ENCODE measurements at places on chromosomes 5 and 9. TPM values are rescaled to one million over a fixed set of nuclear protein-coding genes. Genes with fewer than 3 reads are reported as not detected.

GRCh38 chr5:28408186-28408585, 1369.8 kb upstream of the CDH9 start:
- no peaks in the 10 kb centered on the region for H3K36me3 ChIP-seq
- H3K27me3 ChIP-seq = no peaks in the 10 kb centered on the region
- no peaks in the 10 kb centered on the region for H3K4me1 ChIP-seq
- no peak overlapping the region for H3K4me3 ChIP-seq

PDZD2 gene
- total RNA-seq = 4.4 TPM

- H3K27me3 ChIP-seq = no peaks in the 10 kb centered on the region
- H3K36me3 ChIP-seq = no peaks in the 10 kb centered on the region
- DNase-seq = no peak
- peaks cover 31% of the 10 kb centered on the region for H3K4me1 ChIP-seq
These were observed 67.5 kb upstream of the PLPP6 start for GRCh38 chr9:4594545-4594944.

- H3K27ac ChIP-seq = no peak overlapping the region
- no peak overlapping the region for H3K4me3 ChIP-seq
- no peaks in the 10 kb centered on the region for H3K27me3 ChIP-seq
- H3K4me1 ChIP-seq = no peaks in the 10 kb centered on the region
- DNase-seq = no peak
These were observed 34.4 kb upstream of the SLC6A3 start for GRCh38 chr5:1479581-1480188.

SEMA4D gene
- 26.8 TPM for total RNA-seq

DNA sequence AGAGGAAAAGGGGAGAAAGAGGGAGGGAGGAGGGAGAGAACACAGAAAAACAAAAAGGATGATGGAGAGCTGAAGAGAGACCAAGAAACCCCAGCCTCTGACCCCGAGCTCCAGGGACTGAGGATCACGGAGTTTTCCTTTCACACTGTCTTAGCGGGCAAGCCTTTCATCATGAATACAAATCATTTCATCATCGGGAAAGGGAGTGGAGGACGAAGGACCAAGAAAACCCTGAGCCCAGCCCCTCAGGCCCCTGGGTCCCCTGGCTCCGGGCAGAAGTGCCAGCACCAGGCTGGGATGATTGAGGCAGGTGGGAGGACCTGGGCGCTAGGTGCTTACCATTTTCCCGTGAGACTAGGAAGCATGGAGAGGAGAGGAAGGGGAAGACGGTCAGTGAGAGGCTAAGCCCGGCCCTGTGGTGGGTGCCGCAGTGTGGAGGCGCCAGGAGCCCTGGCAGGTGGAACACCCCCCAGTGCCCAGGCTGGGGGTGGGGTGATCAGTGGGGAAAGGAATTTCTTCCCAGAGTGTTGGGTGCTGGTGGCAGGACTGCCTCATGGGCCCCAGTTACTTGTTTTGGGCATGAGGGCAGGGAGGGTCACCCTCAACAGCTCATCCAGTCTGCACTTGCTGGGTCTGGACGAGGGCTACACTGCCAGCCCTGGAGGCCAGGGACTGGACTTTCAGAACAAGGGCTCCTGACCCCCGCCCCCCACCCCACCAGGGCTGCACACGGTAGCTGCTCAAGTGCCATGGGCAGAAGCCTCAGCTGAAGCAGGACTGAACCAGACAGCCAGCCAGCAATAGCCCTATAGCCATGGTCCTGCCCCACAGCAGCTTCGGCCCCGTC, 49.0 kb upstream of the SARDH start:
- H3K27ac ChIP-seq = no peak overlapping the region
- no peaks in the 10 kb centered on the region for H3K36me3 ChIP-seq
- H3K4me3 ChIP-seq = no peak overlapping the region
- H3K27me3 ChIP-seq = no peaks in the 10 kb centered on the region

- no peaks in the 10 kb centered on the region for H3K4me1 ChIP-seq
- DNase-seq = no peak
- no peak overlapping the region for H3K27ac ChIP-seq
- H3K27me3 ChIP-seq = no peaks in the 10 kb centered on the region
These were observed 169.2 kb upstream of the MVB12B start for GRCh38 chr9:126157423-126157822.

DNA sequence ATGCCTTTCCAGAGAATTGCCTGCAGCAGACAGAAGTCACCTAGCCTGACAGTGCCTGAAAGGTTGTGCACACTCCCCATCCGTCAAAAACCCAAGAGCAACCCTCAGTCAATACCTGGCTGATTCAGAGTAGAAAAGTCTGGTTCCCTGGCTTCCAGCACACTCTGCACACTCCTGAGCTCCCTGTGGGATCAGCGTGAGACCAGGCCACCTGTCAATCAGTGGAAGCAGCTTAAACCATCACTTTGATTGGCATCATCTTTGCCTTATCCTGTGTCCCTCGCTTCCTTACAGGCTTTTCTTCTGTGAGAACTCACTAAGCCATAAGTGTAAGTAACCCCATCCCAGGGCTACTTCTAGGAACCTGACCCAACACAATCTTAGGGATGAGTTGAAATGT, 109.8 kb downstream of the ACTL7B start:
- H3K4me3 ChIP-seq = no peak overlapping the region
- no peaks in the 10 kb centered on the region for H3K27me3 ChIP-seq
- H3K4me1 ChIP-seq = no peaks in the 10 kb centered on the region
- no peak overlapping the region for H3K27ac ChIP-seq
- H3K36me3 ChIP-seq = no peaks in the 10 kb centered on the region
- no peak for DNase-seq

DNA sequence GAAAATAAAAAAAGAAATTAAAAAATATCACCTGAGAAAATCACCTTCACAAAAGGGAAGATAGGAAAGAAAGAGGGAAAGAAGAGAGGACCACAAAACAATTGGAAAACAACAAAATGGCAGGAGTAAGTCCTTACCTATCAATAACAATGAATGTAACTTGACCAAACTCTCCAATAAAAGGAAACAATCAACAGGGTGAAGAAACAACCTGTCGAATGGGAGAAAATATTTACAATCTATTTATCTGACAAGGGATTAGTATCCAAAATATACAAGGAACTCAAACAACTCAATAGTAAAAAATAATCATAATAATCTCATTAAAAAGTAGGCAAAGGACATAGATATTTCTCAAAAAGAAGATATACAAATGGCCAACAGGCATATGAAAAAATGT, 135.8 kb downstream of the AGTPBP1 start:
- H3K36me3 ChIP-seq = peaks cover 8% of the 10 kb centered on the region
- H3K4me3 ChIP-seq = no peak overlapping the region
- H3K4me1 ChIP-seq = no peaks in the 10 kb centered on the region
- H3K27ac ChIP-seq = no peak overlapping the region

ROR2 gene
- 4.5 TPM for total RNA-seq

GRCh38 chr5:76457674-76458485, 54.8 kb downstream of the IQGAP2 start:
- no peak overlapping the region for H3K4me3 ChIP-seq
- no peak overlapping the region for H3K27ac ChIP-seq
- peaks cover 2% of the 10 kb centered on the region for H3K4me1 ChIP-seq
- H3K27me3 ChIP-seq = no peaks in the 10 kb centered on the region

FGF10 gene
- 0.99 TPM for total RNA-seq

UBE2QL1 gene
- 0.42 TPM for total RNA-seq

DNA sequence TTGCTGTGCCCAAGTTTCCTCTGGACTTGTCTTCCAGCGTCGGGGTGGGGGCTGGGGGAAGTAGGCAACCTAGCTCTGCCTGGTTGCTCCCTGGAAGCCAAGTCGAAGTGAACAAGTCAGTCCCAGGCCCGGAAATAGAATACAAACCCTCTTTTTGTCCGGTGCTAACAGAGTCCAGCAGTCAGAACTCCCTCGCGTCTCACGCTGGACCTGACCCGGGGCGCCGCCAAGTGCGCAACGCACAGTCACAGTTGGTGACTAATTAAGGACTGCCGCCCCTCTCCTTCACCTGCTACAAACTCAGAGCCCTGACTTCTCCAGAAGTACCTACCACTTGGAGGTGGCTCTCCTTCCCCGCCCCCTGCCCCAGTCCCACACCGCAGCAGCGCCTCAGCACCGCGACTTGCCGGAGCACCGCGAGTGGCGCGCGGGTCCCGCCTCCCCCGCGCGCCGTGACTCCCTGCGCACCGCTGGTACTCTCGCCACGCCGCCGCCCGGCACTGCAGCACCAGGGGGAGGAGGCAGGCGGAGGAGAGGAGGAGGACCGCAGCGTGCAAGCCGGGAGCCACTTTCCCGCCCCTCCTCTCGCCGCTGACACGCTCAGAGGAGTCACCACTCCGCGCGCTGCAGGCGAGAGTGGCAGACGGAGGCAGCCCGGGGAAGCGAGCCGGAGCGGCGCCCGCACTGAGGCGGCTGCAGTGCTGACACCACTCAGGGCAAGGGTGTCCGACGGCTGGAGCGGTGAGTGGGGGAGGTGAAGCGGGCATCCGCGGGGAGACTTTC, at the start of gene SV2C:
Gene SV2C, plus strand, starts transcription at position 612 of the 783 bp plus-strand sequence. CDS start 48,368 bp downstream, outside the sequence.
- no peak within 1 kb of the TSS for H3K4me3 ChIP-seq
- peaks cover 8% of the 10 kb centered on the region for H3K4me1 ChIP-seq
- no peak for DNase-seq
- H3K36me3 ChIP-seq = no peaks in the 10 kb centered on the region
- H3K27ac ChIP-seq = no peak within 1 kb of the TSS

DNA sequence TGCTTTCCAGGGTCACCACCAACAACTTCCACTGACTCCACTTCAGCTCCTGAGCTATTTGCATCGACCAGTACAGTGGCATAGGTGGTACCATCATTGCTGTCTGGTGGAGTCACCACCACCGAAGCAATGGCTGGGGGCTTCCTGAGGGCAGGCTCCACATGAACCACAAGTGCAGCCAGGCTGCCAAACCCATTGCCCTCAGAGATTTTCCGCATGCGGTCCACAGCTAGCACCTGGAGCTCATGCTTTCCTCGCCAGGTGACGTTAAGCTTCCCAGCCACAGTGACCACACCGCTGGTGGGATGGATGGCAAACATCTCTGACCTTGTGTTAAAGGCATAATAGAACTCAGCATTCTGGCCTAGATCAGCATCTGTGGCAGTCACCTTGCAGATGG, 23.1 kb downstream of the FAT2 start:
- H3K27ac ChIP-seq = no peak overlapping the region
- no peak for DNase-seq
- H3K27me3 ChIP-seq = no peaks in the 10 kb centered on the region
- no peak overlapping the region for H3K4me3 ChIP-seq
- no peaks in the 10 kb centered on the region for H3K36me3 ChIP-seq

TRIM36 gene
- 1.8 TPM for total RNA-seq

GRCh38 chr5:77077829-77078176, 9.3 kb downstream of the ZBED3 start:
- H3K36me3 ChIP-seq = peaks cover 5% of the 10 kb centered on the region
- no peaks in the 10 kb centered on the region for H3K27me3 ChIP-seq

DNA sequence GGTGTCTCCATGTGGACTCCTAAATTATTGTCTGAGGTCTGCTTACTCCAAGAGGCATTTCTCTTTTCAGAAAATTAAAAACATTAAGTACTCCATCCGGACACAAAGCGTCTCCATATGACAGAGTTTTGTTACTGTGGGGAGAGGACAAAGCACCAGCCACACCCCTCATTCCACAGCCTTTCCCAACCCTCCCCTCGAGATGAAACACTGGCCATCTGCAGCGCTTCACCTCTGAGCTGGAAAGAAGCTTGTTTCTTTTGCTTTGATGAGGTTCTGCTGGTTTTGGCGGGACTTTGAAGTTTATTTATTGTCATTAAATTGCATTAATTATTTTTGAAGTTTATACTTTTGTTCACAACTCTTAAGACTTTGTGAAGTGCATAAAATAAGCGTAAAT, 27.6 kb upstream of the NKD2 start:
- H3K27me3 ChIP-seq = no peaks in the 10 kb centered on the region
- H3K4me1 ChIP-seq = peaks cover 5% of the 10 kb centered on the region
- H3K4me3 ChIP-seq = no peak overlapping the region
- no peak overlapping the region for H3K27ac ChIP-seq
- no peaks in the 10 kb centered on the region for H3K36me3 ChIP-seq

DNA sequence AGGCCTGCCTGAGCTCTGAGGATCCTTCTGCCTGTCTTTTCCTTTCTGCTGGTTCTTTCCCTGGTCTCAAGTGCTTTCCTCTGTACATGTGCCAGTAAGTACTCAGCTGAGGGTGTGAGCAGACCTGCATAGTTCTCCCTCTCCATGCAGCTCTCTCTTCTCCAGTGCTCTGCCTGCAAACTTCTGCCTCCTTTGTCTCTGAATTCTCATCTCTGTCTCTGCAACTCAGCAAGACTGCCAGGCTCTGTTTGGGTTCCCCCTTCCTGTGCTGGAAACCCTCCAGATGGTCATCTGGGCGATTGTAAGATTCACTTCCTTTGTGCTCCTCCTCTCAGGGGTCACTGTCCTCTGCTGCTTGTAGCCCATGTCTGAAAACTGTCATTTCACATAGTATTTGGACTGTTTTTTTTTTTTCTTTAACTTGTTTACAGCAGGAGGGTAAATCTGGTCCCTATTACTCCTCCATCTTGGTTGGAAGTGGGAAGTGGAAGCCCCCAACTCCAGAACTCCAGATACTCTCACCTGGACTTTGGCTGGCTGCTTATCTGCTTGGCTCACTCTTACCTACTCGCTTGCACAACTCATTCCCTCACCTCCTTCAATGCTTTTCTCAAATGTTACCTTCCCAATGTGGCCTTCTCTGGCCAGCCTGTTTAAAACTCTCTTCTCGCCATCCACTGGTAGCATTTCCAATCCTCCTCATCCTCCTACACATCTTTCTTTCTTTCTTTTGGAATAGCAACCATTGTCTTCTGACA, 175.3 kb upstream of the TBC1D2 start:
- no peaks in the 10 kb centered on the region for H3K27me3 ChIP-seq
- H3K27ac ChIP-seq = no peak overlapping the region
- H3K4me3 ChIP-seq = no peak overlapping the region
- no peak for DNase-seq
- H3K36me3 ChIP-seq = no peaks in the 10 kb centered on the region

LPAR1 gene
- 8.4 TPM for total RNA-seq

DNA sequence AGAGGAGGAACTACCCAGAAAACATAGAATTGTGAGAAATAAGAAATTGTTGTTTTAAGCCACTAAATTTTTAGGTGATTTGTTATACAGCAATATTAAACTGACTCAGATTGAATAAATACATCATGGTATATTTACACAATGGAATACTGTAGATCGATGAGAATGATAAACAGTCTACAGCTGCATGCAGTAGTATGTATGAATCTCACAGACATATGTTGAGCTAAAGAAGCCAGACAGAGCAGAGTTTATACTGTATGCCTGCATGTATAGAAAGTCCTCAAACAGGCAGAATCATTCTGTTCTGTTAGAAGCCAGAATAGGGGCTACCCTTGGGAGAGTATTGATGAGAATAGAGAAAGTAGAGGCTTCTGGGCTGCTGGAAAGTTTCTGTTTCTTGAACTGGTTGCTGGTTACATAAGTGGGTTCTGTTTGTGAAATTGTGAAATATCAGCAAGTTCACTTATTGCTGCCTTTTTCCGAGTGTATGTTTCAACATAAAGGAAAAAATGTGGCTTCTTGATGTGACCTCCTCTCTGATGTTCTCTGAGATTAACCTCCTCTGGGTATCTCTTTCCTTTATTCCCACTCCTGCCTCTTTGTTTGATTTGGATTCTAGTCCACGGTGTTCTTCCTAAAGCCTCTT, 9.6 kb downstream of the KIAA1958 start:
- H3K4me3 ChIP-seq = no peak overlapping the region
- no peak overlapping the region for H3K27ac ChIP-seq
- no peaks in the 10 kb centered on the region for H3K27me3 ChIP-seq
- peaks cover 14% of the 10 kb centered on the region for H3K36me3 ChIP-seq
- DNase-seq = no peak

GRCh38 chr9:115943431-115944165, 210.0 kb upstream of the PAPPA start:
- no peak overlapping the region for H3K4me3 ChIP-seq
- no peak overlapping the region for H3K27ac ChIP-seq
- no peaks in the 10 kb centered on the region for H3K4me1 ChIP-seq
- no peaks in the 10 kb centered on the region for H3K36me3 ChIP-seq
- no peaks in the 10 kb centered on the region for H3K27me3 ChIP-seq
- no peak for DNase-seq

All from thymus (tissue), 14 donors.